ENCODE measurements at places on chromosomes 11 and 22. TPM values are rescaled to one million over a fixed set of nuclear protein-coding genes. Genes with fewer than 3 reads are reported as not detected.

- no peak for DNase-seq
Observed at GRCh38 chr22:50725597-50725996, 12.4 kb upstream of the ACR start.

DNA sequence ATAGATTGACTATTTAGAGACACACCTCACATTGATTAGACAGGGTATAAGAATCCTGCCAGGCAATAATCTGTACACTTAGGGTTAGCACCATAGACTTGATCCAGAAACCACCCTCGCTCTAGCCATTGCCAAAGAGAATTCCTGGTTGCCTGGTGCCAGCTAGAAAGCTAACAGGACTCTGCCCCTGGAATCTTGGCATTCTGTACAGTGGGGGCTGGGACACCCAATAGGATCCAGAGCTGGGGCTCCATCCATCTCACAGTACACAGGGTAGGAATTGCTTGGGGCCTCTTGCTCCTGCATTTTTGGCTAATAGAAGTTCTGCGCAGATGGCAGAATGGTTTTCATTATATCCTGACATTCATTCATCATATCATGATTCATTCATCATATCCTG is 3.0 kb upstream of the APLNR start:
- no peak for DNase-seq

DNA sequence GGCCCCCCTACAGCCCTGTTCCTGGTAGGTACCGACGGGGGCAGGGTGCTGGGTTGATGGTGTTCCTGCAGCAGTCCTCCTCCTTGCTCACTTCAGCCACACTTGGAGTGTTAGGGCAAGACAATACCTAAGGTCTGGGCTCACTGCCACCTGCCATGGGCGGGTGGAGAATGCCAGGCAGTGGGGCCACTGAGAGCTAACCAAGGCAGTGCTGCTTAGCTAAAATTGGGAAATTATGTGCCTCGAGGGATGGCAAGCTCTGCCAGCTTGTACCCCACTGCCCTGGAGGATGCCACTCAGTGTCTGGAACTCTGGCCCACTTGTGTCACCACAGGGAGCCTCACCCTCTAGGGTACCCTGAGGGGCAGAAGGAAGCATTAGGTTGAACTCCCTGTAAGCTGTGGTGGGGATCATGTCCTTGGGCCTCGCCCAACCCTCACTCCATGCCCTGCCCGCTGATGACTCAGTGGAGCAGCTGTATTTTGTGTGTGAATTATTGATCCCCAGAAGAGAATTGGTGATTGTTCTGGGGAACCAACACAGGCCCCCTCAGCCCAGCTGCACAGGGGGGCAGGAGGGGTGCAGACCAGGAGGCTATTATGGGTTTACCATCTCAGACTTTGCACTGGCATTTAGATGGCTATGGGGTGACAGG is 17.7 kb downstream of the PHLDB1 start:
- DNase-seq: peak; percentile 38

GRCh38 chr22:35633520-35633919 is 14.7 kb upstream of the APOL6 start:
- DNase-seq: no peak

DNA sequence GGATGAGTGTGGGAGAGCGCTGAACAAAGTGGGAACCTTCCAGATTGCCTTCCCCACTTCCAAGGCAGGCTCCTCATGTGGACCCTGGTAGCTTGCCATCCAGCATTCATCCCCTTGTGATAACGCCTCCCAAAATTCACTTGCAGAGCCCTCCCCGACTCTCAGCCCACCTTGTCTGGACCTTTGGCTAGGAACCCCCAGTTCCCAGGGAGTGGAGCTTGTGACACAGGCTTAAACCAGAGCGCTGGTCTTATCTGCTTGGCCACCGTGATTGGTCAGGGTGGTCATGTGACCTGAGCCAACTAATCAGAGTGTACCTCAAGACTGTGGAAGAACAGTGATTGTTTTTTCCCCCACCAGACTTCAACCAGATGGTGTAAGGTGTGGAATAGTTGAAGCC is 9.6 kb upstream of the SLC35C1 start:
- no peak for DNase-seq

GRCh38 chr22:19991645-19992451 is 24.8 kb downstream of the ARVCF start:
- DNase-seq: peak; percentile 28

DNA sequence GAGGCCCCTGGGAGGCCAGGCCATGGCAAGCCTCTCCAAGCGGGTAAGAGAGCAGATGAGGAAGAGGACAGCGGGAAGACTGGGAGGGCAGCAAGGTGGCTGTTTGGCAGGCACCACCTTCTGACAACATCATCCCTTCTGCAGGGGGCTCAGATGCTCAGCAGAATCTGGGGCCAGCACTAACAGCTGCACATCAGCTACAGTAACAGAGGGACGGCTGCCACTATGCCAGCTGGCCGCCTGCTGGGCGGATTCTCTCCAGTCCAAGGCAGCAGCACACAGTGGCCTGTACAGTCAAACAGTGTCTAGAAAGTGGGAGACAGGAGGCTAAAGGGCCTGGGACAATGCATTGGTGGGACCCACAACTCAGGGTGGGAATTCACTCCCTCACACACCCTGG is 10.7 kb upstream of the TXN2 start:
- DNase-seq: no peak

DNA sequence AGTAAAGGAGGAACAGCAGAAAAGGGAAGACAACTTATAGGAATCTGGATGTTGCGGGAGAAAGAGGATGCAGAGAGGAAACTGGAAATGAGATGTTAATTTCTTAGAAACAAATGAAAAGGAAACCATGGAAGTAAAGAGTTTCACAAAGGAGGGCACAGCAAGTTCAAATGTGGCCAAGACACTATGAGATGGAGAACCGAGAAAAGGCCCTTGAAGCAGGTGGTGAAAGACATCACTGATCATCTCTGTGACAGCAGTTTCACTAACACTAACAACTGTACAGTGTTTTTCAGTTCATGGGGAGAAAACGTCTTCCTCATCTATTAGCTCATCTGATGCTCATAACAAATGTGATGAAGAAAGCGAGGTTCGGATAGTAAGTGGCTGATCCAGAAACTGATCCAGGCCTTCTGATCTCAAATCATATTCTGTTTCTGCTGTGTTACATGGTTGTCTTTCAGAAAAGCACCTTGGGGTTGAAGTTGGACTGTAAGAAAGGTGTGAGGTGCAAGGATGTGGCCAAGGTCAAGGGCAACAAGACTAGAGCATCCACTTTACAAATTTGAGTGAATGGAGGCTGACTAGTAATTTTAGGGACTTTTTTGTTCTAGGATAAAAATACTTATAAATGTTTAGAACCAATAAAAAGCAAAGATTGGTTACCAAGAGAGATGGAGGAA is 492.1 kb upstream of the CADM1 start:
- no peak for DNase-seq

GRCh38 chr11:76151556-76152085 is 54.7 kb downstream of the WNT11 start:
- DNase-seq: no peak

DNA sequence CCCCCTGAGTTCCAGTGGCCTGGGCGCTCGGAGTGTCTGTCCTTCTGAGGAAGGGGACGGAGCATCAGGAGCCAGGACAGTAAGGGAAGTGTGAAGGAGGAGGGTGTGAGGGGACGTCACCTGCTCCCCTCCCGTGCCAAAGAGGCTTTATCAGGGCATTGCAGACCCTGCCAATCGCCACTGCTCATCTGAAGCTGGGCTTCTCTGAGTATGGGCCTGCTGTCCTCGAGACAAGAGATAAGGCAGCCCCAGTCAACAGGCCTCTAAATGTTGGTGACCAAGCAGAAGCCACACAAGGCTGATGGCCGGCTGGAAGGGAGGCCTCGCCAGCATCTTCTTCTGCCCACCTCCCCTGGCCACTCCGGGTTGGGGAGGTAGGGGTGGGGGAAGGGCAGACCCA is 29.8 kb downstream of the LIF start:
- DNase-seq: no peak

TSSK2 gene
- 0.32 TPM for polyA plus RNA-seq

RIMBP3C gene
- polyA plus RNA-seq: 0.04 TPM

RIN1 gene
- 1.2 TPM for polyA plus RNA-seq

All from psoas muscle (tissue), 8 donors.